Fibroblast of villous mesenchyme (primary cell): ENCODE measurements at places on chromosomes 2 and 18.

DNA sequence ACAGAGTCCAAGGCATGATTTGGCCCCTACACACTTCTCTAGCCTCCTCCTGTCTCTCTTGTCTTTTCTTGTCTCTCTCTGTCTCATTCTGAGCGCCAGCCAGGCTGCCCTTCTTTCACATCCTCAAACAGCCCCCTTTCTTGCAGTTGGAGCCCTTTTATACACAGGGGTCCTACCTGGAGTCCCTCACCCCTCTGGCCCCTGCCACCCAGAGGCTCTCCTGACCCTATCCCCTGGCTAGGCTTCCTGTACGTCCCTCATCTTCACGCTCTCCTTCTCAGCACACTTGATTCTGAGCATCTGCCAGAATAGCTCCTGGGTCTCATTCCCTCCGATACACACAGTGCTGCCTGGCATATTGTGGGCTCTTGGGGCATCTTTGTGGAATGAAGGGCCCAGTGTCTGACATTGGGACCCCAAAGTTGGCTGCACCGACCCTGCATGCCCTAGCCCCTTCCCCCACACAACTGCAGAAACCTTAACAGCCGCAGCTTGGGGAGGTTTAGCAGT is 261.9 kb downstream of the DYSF start:
- DNase-seq, result no peak

DNA sequence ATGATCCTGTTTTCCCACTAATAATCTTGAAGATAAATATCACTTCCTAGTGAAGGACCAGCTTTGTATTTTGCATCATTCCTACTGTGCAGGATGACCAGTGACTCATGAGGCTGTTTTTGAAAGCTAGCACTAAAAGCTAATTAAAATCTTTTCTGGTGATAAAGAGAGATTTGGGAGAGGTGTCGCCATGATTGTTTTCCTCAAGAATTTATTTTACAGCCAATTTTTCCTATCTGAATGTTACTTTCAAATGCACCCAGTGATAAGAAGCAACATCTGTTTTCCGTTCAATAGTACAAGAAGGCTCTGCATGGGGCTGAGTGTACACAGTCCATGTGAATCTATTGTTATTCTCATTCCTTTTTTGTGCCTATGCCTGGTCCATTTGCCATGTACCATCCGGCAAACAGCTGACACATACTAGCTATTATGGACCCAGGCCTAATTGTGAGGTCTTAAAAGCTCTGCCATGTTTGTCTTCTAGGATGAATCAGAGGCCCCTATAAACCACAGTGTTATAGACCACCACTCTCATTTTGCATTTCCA is 28.4 kb downstream of the MEIS1 start:
- DNase-seq, result peak; percentile 79

DNA sequence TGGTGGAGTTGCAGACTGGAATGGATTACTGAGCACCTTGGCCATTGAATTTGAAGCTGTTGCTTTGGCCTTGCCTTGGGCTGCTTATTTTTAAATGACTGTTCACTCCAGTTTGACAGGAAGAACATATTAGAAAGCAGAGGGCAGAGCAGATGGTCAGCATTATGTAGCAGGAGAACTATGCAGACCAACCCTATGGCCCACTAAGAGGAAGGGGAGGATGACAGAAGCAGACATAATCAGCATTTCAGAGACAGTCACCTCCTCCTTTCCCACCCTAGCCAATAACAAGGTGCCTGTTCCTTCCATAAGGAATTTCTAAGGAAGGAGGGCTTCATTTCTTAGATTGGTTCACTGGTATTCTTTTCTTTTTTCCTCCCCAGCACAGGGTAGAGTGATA is 2.4 kb downstream of the CHRNA1 start:
- DNase-seq, result no peak

- DNase-seq, result no peak
These were observed 508.1 kb downstream of the ADCYAP1 start for GRCh38 chr18:1412655-1413322.

DNA sequence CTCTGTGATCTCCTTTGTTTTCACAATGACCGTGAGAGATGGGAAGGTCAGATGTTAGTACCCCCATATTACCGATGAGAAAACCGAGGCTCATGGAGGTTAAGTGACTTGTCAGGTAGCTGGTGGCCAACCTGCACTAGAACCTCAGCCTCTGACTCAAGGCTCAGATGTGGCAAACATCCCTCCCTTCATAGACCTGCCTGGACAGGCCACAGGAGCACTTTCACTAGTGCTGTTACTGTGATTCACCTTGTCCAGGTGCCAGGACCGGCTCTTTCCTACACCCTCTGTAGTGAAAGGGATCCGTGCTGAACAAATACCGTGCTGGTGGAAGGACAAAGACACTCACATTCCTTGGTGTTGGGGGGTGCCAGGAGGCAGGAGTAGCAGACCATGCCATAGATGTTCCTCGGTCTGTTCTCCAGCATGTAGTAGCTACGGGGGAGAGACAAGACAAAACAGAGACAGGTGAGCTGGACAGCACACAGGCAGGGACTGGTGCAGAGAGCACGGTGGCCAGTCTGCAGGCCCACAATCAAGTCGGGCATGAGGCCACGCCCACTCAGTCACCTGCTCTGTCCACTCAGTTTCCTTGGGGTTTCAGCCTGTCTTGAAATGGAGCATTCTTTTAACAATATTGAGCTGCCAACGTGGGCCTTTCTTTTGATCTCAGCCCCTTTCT is 65.9 kb downstream of the EDAR start:
- DNase-seq, result no peak

GRCh38 chr18:42719221-42719620 is 396.3 kb downstream of the RIT2 start:
- DNase-seq, result no peak

- no peak for DNase-seq
These were observed 84.3 kb downstream of the EFEMP1 start for GRCh38 chr2:55839182-55839819.

DNA sequence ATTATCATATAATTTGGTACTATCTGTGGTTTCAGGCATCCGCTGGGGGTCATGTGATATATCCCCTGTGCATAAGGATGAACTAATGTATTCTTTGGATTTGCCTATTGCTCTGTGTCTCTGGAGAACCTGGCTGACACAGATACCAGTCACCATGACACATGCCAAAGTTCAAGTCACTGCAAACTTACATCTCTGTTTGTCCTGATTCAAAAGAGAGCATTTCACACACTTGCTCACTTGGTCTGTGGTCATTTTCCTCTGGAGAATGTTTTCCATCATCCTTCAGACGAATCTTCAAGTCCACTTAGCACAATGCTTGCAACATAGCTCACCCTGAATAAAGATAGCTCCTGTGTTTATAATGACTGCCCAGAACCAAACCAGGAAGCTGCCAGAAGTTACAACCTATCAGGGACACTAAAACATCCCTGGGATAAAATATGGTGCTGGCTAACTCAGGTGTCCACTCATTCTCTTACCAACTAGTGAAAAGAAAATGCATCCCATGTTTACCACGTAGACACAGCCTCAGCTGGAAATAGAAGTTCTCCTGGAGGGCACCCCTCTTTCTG is 18.1 kb downstream of the SULT1C3 start:
- no peak for DNase-seq

GRCh38 chr18:80023173-80023572 is 11.1 kb upstream of the RBFA start:
- DNase-seq, result no peak

- no peak for DNase-seq
These were observed 34.6 kb upstream of the RAB1A start for GRCh38 chr2:65164426-65164891.

DNA sequence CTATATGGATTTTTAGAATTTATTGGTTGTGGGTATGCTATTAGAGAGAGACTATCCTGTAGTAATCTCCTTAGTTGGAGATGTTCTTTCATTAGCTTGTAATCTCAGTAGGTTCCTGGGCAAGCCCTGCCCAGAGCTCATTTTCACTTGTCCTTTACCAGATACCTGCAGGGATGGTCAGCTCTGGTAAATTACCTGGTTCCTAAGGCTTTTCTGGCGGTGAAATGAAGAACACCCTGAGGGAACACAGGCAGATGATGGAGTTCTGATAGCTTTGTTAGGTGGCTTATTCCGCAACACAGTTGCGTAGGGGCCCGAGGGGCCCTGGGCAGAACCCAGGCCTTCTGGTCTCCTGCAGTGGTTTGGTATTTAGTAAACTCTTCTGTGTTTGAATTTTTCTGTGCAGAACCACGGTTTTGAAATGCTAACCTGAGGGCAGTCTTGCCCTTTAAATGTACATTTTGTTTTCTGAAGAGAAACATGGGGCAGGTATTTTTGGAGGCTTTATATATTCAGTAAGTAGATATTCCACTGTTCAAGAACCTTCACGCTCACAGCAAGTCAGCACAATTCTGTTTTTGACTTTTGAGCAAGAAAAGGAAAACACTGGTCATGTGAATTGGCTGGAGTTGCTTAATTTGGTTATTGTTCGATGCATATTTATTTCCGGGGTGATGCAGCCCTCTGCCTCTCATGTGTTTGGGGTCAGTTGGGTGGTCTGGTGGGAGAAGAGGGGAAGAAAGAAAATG is 22.4 kb downstream of the ZNF532 start:
- no peak for DNase-seq

DNA sequence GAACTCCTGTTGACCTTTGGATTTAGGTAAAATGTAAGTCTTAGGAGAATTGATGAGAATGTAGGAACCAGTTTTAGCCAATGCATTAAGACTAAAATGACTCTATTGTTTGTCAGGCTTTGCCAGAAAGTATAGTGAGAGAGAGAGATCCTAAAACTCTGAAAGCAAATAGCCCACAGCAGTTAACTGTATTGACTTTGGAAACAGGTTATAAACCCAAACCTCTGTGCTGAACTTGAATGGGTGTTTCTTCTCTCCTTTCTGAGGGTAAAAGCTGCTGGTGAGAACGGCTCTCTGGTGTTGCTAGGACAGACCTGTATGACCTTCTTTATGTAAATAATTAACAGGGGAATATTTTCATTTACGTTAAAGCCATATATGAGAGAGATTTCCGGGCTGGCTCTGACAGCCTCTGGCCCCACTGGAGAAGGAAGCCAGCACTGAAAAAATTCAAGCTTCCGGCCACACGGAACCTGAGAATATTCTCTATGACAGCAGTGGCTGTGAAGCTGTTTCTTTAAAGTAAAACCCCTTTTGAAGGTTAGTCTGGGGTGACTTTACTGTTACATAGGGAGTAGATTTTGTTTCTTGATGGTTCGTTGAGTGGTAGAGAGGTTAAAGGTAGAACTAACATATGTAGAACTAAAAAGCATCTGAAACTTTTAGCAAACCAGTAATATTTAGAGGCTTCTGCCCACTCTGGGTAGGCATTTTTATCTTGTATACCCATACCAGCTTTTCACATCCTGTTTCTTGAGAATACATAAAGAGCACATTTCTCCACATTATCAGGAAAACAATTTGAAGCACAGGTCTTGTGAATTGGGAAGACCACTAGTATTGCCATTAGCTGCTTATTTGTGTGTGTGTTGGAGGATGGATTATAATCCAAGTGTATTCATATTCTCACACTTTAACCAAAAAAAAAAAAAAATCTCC is 123.8 kb downstream of the SPTBN1 start:
- no peak for DNase-seq

- DNase-seq, result no peak
These were observed 108.1 kb upstream of the SIX3 start for GRCh38 chr2:44833171-44834069.

DNA sequence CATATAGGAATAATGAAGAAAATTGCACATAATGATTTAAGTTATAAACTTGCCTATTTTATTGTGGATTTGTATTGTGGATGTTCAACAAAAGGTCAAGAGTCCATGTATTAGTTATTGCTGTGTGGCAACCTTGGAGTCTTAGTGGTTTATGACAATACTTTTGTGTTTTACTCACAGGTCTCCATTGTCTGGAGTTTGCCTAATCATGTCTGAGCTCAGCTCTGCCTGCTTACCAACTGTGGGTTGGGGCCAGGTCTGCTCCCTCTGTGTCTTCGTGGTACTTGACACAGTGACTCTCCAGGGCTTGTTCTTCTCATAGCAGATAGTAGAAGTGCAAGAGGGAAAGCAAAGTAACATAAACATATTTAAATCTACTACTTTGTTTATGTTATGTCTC is 382.5 kb downstream of the CBLN2 start:
- no peak for DNase-seq

DNA sequence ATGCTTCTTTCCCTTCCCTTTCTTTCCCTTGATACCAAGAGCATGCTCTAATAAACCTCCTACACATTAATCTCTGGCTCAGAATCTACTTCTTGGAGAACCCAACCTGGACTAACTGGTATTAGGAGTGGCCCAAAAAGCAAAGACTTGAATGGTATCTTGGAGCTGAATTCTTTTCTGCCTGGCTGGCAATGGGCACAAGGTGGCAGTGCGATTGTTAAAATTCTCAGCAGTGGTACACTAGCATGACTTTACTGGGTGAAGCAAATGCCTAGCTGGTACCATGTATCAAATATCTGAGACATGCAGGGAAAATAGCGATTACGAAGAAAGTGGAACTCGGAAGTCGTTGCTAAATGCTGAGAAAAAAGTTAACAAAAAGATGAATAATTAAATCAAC is 376.1 kb downstream of the XIRP2 start:
- DNase-seq, result no peak

DNA sequence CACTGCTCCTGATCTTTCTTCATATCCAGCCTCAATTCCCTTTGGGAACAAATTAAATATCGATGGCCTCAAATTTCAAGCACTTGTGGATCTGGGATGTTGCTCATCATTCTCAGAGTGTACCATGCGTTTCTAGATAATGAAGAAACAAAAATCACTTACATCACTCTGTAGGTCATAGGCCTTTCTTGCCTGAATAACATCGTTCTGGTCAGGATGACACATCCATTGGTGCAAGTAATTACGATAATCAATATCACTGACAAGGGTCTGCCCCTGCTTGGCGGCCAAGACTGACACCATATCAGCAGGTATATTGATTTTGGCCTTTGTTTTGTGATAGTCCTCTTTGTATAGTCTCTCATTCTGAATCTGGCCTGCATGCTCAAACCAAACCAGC is 157.3 kb downstream of the RIF1 start:
- DNase-seq, result no peak

GRCh38 chr2:74223941-74224770 is 25.7 kb downstream of the MTHFD2 start:
- no peak for DNase-seq

- no peak for DNase-seq
These were observed 145.2 kb downstream of the FHOD3 start for GRCh38 chr18:36442717-36443116.

DNA sequence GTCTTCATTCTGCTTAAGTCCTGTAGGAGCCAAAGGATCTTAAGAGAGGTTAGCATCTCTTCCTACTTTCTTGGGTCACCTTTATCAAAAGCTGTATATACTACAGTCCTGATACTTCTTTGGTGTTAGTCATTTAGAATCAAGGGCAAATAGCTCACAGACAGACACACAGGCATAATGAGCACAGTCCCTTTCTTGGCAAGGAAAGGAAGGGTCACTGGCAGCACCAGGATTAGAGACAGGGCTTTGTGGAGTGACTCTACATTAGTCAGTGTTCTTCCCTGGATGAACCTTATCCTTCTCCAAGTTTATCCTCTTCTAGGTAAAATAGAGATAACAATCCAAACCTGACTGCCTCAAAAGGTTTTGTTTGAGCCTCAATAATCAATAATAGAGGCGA is 40.0 kb upstream of the NCKAP5 start:
- DNase-seq, result no peak

- DNase-seq, result no peak
These were observed 100.5 kb downstream of the SPOPL start for GRCh38 chr2:138602166-138602460.

- peak; percentile 17 for DNase-seq
These were observed 124.2 kb upstream of the SATB2 start for GRCh38 chr2:199581935-199582360.
